ENCODE measurements at places on chromosomes 1 and 21. TPM values are rescaled to one million over a fixed set of nuclear protein-coding genes. Genes with fewer than 3 reads are reported as not detected.

Gene CORT
- total RNA-seq: 0.19 TPM

Gene PCAT6
- total RNA-seq: 2.4 TPM

Gene CPLANE2
- 4.0 TPM for total RNA-seq

Gene SKI
- total RNA-seq: 26.1 TPM

Gene SMCP
- not detected for total RNA-seq

Gene TRIM45
- 1.5 TPM for total RNA-seq

Gene UBE4B
- total RNA-seq: 12.7 TPM

Gene TSPEAR
- total RNA-seq: not detected

Gene FCGR3B
- not detected for total RNA-seq

Gene NBPF4
- total RNA-seq: 0.05 TPM

Gene TSPAN1
- total RNA-seq: 4.9 TPM

Gene AMY1C
- not detected for total RNA-seq

Gene BCAN
- 0.21 TPM for total RNA-seq

Gene CNKSR1
- total RNA-seq: 0.32 TPM

Gene CD160
- total RNA-seq: not detected

Gene PTPN22
- not detected for total RNA-seq
